ENCODE measurements at places on chromosomes 11 and 22. TPM values are rescaled to one million over a fixed set of nuclear protein-coding genes. Genes with fewer than 3 reads are reported as not detected.

DNA sequence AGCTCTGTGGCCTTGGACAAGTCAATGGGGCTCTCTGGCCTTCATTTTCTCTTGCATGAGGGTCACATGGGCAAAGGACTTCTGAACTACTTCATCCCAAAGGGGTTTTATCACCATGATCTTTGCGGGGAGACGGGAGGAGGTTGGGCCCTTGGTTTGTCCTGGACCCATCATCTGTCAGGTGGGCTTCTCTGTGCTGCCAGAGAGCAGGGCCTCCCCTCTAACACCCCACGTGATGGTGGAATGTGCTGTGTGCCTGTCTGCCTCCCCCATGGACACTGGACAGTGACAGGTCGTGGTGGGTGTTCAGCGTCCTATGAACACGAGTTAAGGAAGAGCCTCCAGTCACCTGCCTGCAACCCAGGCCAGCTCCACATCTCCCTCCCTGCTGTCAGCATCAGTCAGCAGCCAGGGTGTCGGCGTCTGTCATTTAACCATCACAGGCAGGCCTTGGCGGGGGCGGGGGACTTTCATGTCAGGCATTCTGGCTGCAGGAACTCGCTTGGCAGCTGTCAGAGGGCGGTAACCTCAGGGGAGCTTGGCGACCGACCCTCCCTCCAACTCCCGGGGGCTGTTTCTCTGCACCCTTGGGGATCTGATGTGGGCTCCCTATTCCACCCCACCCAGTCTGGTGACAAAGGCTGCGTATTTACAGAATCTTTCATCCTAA, 2.6 kb upstream of the SUN2 start:
- no peak for DNase-seq
- no peaks in the 10 kb centered on the region for H3K36me3 ChIP-seq
- no peak overlapping the region for H3K27ac ChIP-seq
- H3K4me3 ChIP-seq: no peak overlapping the region
- no peaks in the 10 kb centered on the region for H3K27me3 ChIP-seq

The IGLL1 gene
- polyA plus RNA-seq: not detected

The MS4A2 gene
- polyA plus RNA-seq: 0.04 TPM

DNA sequence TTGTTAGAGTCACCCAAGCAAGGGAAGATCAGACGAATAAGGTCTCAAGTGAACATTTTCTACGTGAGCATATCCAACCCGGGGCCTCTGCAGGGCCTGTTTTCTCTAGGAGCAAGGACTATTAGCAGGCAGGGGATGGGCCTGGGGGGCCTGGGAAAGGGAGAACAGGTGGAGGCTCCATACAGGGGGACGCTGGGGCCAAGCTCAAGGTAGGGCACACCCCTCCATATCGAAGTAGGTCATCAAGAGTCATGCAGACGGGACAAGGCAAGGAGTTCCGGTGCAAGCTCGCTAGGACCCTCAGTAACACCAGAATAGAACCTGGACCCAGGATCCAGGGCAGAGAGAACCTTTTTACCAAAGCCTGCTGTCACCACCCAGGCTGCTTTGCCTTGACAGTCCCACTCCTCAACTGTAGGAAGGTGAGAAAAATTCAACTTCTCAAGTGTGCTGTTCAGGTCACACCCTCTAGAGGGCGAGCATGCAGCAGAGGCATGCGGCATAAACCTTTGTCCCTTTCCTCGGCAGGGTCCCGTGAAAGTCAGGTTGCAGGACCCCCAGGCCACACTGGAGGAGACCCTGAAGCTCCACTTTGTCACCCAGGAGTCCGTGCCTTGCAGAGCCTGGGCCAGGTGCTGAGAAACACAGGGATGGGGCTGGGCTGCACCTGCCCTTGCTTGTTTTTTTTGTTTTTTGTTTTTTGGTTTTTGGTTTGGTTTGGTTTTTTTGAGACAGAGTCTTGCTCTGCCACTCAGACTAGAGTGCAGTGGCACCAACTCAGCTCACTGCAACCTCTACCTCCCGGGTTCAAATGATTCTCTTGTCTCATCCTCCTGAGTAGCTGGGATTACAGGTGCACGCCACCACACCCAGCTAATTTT, 8.6 kb upstream of the APOBEC3B start:
- H3K4me1 ChIP-seq: no peaks in the 10 kb centered on the region
- no peak overlapping the region for H3K27ac ChIP-seq
- H3K4me3 ChIP-seq: no peak overlapping the region
- no peaks in the 10 kb centered on the region for H3K36me3 ChIP-seq
- H3K27me3 ChIP-seq: no peaks in the 10 kb centered on the region
- no peak for DNase-seq

The CECR2 gene
- 4.4 TPM for polyA plus RNA-seq

GRCh38 chr11:16891964-16892363, 122.2 kb downstream of the PLEKHA7 start:
- DNase-seq: no peak
- H3K27ac ChIP-seq: no peak overlapping the region
- no peaks in the 10 kb centered on the region for H3K36me3 ChIP-seq
- no peak overlapping the region for H3K4me3 ChIP-seq

The SMIM35 gene
- polyA plus RNA-seq: not detected
